ENCODE measurements at places on chromosomes 3 and 15.

DNA sequence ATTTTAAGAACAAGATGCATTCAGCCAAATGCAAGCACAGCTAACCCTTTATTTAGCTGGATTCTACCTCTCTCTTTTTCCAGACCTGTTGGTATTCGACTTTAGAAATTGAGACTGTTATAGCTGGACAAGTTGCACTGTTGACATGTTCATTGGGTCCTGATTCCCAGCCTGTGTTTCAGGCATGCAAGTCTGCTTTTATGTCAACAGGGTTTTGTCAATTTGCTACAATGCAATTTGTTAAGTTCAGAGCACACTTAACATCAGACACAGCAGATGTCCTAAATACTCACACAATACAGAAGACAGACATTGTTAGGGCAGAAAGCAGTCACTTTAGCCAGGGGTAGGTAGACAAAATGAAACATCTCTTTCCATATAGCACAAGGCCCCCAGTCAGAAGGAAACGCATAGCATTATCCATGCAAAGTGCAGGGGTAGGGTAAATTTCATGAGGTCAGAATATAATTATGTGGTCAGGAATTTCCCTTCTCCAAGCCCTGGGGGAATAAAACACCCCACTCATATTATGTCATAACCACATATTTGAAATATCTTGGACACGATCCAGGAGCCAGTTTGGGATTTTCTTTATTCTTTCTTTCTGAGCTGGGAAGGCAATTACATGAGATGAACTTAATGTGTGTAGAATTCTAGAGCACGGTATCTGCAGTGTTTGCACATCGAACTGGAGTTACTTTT is 504.1 kb downstream of the NTRK3 start:
- DNase-seq, result no peak

DNA sequence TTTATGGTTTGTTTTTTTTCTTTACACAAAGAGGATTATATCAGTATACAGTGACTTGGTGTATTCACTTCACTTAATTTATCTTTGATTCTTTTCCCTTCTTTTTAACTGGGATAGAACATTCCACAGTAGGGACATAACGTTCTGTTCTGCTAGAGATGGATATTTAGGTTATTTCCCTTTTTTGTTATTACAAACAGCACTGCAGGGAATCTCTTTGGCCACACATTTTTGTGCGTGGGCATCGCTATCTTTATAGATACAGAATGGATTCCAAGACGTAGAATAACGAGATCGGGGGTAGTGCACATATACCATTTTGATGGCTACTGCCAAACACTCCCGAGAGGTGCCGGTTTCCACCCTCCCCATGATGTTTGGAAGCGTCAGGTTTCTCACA is 44.8 kb downstream of the PXYLP1 start:
- no peak for DNase-seq

DNA sequence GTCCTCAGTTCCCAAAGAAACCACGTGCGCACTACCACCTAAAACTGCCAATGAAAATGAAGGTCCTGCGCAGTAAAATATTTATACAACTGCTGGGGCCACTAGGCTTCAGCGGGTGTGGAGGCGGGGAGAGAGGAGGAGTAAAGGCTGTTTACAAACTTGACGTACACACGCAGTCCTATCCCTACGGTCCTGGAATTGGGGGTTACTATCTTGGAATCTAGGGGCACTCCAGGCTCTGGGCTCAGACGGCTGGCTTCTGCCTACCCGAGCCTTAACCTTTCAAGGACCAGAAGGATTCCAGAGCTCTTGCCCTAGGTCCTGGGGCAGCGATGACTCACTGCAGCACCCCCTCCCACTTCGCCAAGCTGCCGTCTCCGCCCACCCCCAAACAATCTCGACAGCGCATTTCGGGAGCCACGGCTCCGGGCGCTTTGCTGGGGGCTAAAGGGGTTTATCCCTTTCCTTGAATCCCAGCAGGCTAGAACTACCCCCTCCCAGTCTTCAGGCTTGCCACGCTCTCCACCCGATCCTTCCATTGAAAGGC is 3.0 kb downstream of the ADAMTS9 start:
- peak; percentile 72 for DNase-seq

- no peak for DNase-seq
These were observed 329.1 kb upstream of the SOX2 start for GRCh38 chr3:181382656-181383055.

- DNase-seq, result no peak
These were observed 215.1 kb upstream of the MLF1 start for GRCh38 chr3:158355623-158356588.

Measured in femur (tissue), 1 donor.